ENCODE measurements at places on chromosomes 12 and 14.
A peak's percentile ranks its signal among the peaks of the same experiment; 100 is the strongest.

- no peak for DNase-seq
These were observed 82.5 kb downstream of the NUMB start for GRCh38 chr14:73375861-73376260.

DNA sequence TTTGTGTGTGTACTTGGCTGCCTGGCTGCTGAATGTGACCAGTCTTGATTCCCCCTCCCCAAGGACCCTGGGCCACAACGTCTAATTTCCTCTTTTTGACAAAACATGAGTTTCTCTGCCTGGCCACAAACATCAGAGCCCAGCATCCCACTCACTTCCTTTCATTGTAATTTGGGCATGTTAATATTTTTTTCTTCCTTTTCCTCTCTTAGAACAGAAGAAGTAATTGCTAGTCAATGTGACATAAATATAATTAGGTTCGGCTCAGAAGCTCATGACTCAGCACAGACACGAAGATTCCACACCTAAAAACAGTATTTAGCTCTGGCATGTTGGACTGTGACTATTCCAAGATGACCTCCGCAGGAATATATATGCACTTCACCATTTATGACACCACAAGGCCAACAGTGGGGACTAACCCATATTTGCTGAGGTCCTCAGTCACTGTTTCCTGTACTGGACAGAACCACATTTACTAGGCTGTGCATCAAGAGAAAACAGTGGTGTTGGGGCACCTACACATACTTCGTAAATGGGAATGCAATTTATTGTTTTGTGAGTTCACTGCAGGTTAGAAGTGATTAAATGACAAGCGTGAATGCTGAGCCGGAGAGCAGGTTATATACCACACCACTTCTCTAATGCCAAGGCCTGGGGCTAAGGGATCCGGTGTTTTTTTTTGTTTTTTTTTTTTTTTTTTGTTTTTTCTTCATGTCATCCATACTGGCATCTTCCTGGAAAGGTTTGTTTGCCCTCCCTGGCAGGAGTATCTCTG, 4.2 kb downstream of the GSG1 start:
- DNase-seq, result no peak

DNA sequence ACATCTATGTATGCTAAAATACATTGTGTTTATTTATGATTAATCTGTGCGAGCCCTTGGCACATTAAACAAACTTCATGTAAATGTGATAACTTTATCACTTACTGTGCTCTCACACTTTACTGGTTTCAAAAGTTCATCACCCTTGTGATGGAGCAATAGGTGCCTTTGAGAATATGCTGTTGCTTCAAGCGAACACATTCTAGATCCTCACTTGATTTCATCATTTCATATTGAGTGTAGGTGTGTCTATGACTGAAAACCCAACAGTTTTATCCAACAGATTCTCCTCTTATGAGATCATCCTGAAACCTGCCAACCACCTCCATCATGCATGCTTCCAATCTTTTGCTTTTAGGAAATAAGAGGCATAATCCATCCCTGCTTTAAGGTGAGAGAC, 854.4 kb downstream of the TMEM121 start:
- no peak for DNase-seq

DNA sequence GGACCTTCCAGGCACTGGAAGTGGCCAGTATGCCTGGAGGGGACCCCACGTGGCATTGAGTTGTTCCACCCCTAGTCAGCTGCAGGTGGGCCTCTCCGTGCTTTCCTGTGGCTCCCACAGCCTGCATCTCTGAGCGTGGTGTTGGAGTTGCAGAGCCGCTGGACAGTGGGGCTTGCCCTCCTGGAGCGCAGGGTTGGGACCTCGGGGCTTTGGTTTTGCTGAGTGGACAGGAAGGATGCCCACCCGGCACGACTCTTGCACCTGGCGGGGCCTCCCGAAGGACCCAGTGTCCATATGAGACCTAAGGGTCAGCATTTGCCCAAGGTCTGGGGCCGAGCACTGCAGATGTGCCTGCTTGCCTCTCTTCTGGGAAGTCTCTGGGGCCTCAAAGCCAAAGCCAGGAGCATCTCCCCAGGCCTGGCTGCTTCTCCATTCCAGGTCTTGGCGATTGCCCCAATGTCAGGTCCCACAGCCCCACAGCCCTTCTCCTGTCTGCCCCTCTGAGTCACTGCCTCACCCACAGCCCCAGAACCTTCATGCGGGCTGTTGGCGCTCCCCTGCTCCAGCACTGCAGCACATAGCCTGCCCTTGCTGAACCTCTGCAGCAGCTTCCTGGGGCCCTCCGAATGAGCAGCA, 1.5 kb downstream of the PACS2 start:
- no peak for DNase-seq

DNA sequence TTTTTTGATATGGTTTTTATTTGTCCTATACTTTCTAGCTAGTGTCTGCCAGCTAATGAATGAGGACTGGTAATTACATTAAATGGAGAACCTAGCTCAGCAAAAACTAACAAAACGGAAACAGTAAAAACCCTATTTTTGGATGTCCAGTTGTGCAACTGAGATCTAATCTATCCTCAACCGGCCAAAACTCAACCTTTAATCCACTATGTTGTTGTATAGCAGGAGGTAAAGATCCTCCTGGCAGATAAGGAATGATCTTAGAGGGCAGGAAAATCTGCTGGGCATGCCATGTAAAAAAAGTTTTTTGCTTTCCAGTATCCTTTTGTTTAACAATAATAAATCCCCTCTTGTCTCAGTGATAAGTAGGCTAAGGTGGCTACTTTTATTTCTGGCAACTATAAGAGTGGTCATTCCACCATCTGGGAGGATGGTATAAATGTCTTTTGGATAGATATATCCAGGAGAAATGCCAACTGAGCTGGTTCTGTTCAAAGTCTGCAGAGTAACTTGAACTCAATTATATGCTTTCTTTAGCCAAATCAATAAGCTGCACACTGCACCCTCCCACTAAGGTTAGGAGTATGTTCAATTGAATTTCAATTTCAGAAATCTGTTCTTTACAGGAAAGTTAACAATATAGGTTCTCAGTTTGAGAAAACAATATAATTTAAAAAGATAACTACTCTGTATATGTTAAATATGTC, 40.1 kb downstream of the WASHC3 start:
- DNase-seq, result no peak

DNA sequence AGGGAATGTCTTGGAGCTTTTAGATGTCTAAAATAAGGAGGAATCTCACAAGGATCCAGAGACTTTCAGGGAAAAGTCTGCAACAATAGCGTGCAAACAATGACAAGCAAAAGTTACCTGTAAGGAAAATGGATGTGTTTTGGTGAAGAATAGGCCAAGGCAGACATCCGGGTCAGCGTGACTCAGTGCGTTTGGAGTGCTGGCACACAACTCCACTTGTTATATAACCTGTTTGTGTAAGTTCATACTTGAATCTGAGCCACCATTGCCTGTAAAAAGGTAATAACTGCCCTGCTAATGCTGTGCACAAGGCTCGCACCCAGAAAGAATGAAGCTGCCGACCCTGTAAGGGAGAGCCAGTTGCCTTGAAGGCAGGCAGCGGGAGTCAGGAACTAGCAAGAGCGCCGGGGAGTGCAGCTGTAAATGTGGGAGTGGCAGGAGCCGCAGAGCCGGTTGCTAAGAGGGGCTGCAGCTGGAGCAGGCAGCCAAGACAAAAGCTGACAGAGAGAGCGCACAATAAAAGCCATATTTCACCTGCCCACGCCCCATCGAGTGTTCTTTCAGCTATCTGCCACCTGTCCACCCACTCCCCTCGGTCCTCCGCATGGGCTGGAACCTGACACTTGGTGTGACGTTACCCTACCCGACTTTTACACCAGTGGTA, 638.5 kb upstream of the MIS18BP1 start:
- no peak for DNase-seq

DNA sequence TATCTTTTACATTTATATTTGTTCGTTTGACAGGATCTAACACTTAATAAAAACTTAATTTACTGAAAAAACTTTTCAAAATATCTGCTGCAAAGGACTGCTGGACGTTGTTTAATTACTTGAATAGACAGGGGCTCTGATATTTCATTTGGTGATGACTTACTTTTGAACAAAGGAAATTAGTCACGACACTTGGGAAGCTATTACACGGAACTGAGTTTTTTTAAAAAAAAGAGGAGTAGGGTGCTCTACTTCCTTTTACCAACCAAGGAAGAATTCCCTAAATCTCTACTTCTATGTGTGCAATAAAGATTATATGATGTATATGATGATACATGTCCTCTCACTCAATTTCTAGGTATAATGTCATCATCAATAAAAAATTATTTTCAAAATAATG, 4.7 kb downstream of the FGD6 start:
- DNase-seq, result no peak

GRCh38 chr12:107243341-107243740, 150.0 kb upstream of the CRY1 start:
- no peak for DNase-seq

- no peak for DNase-seq
These were observed 12.7 kb downstream of the BDKRB1 start for GRCh38 chr14:96268431-96269358.

- no peak for DNase-seq
These were observed 77.5 kb downstream of the FOXN3 start for GRCh38 chr14:89339579-89339978.

GRCh38 chr14:69260861-69261564, 1.1 kb downstream of the GALNT16 start:
- DNase-seq, result no peak

- DNase-seq, result no peak
These were observed 392.3 kb downstream of the PAWR start for GRCh38 chr12:79298506-79298905.

- DNase-seq, result no peak
These were observed 39.5 kb downstream of the PROX2 start for GRCh38 chr14:74836251-74836960.

DNA sequence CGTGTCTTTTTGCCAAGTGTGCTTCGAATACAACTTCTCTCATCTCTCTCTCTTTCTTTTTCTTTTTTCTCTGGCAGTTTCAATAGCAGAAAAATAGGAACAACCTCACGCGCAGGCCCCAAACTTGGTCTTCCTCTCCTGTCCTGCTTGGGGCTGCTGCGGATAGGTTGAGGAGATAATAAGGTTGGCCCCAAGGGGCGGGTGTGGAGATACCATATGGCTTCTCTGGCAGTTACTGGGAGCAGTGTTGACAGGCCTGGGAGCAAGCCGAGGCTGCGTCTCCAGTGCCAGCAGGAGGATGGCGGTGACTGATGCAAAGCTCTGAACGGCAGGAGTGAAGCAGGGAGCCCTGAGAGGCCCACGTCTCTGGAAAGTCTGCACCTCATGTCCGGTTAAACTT, 89.5 kb upstream of the MANSC4 start:
- no peak for DNase-seq

DNA sequence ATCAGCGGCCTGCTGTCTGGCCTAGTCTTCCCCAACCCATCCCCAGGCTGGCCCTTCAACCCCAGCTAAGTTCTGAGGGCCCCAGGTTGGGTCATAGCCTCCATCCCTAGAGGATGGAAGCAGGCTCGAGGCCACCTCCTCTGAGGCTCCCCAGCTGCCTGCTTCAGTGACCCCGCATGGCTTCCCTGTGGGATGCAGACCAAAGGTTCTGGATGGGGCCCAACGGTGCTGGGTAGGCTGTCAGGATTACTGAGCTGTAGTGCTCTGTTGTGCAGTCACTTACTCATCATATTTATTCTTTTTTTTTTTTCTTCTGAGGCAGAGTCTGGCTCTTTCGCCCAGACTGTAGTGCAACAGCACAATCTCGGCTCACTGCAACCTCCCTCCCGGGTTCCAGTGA, 92.0 kb downstream of the IRF2BPL start:
- no peak for DNase-seq

DNA sequence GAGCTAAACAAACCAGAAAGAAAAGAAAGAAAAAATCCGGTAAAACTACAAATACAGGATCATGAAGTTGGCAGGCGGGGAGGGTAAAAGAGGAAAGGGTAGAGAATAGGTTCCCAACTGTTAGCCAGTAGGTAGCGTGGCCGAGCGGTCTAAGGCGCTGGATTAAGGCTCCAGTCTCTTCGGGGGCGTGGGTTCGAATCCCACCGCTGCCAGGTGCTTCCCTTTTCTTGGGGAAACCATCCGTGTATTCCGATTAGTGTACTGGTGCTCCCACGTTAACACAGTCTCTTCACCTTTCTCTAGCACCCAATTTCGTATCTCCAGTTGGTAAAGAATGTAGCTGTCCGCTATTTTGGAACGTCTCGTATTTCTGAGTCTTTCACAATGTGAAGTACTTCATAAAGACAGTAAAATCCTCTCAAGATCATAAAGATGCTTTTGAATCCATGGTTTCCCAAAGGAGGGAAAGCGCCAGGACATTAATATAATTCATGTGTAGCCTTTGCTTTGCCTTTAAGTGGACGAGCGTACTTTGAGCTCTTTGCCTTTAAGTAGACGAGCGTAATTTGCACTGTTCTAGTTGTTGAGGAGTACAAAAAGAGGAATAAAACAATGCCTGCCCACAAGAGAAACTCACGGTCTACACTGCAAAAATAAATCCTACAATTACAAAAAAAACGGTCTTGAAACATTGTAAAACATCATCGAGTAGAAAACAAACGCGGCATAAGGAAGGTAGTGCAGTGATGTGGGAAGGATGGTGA, 19.0 kb upstream of the RNASE12 start:
- DNase-seq, result peak; percentile 70

DNA sequence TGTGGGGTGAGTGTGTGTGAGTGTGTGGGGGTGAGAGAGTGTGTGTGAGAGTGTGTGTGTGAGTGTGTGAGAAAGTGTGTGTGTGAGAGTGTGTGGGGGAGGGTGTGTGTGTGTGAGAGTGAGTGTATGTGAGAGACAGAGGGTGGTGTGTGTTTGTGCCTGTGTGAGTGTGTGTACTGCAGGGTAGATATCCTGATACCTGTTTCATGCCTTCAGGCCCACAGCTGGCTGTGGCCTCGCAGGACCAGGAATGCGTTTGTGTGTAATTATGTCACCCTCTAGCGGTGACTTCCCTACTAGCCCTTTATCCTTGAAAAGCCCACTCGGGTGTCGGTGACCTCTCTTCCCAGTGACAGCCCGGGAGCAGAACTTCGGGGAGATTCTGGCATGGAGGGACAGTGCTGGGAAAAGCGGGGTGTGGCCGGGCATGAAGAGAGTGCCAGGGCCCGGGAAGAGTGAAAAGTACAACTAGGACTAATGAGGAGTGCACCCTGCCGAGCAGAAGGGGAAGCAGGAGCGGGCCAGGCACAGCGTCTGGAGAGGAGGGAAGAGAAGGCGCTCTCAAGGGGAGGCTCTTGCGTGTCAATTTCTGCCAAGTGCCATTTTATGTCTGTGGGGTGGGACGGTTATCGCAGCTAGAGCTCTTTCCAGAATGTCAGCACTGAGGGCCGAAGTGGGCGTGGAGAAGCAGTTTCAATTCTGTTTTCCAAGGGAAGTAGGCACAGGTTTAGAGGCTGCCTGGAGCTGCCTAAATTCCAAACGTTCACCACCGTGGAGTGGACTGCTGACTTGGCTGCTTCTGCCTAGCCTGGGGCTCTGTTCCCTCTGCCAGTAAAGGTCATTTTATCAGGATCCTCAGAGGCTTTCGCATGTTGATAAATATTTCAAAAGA, 11.0 kb upstream of the FBXL14 start:
- DNase-seq, result no peak

GRCh38 chr12:103690426-103690825, 103.4 kb downstream of the STAB2 start:
- DNase-seq, result no peak

- no peak for DNase-seq
These were observed 65.6 kb upstream of the GRIP1 start for GRCh38 chr12:66744461-66744860.

Measured in stimulated activated CD8-positive, alpha-beta memory T cell treated with anti-CD3 and anti-CD28 coated beads, Interleukin-7, amount 100 ng/mL, for 24 hours (primary cell).